ENCODE measurements at places on chromosomes 11 and 22.

DNA sequence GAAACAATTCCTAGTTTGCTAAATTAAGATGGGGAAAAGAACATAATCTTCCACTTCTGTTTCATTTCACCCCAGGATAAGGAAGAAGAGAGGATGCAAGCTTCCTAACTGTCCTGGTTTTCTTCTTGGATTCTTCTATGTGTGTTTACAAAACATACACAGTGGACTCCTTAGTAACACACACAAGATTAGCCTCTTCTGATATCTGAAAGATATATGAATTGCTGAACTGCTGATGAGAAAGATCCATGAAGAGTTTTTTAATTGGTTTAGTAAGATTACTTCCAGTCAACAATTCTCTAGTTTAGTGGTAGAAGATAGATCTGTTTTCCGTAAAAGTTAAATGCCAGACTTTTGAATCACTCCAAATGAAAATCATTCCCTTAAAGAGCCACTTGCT lies 86.8 kb downstream of the WT1 start:
- no peak for DNase-seq

DNA sequence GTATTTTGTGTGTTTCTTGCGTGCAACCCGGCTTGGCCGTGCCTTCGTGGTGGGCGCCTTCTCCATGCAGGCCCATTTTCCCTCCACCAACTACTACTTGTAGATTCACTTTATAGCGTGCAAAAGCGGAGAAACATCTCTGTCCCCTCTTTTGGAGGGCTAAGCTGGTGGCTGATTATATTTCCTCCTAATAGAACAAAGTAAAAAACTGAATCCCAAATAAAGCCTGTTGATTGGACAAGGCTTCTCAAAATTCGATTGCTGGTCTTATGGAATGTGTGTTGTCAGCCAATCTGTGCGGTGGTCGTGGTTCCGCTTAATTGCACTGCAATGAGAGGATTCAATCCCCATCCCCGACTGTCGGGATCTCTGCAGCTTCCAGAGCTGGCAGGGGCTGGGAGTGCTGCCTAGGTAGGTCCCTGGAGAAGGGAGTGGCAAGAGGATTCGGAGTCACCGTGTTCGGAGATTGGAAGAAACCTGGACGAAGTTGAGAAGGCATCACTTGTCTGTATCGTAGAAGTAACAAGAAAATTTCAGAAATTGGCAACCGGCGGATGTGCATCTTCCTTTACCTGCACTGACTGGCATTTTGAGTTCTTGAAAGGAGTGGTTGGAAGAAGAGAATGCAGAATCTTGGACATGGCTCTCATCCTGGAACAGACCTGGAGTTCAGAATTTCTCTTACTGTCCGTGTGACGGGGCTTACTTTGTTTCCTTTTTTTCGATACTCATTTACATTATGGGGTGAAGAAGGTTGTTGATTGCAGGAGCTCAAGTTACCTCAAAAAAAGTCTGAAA lies 1.1 kb downstream of the HMGXB4 start:
- DNase-seq: peak; percentile 78

DNA sequence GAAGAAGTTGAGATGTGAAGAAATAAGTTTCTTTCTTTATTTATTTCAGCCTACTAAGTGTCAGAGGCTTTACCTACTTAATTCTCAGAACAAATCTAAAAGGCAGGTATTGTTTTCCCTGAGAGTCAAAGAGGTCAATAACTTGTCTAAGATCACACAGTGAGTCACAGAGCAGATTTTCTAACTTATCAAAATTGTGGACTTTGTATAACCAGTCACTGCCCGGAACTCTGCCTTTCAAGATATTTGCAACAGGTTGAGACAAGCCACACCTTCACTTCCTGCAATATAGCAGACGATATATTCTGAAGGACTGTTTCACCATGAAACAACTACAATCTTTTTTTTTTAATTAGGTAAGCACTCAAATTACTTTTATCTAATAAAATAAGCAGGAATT lies 10.5 kb upstream of the MMP3 start:
- no peak for DNase-seq

DNA sequence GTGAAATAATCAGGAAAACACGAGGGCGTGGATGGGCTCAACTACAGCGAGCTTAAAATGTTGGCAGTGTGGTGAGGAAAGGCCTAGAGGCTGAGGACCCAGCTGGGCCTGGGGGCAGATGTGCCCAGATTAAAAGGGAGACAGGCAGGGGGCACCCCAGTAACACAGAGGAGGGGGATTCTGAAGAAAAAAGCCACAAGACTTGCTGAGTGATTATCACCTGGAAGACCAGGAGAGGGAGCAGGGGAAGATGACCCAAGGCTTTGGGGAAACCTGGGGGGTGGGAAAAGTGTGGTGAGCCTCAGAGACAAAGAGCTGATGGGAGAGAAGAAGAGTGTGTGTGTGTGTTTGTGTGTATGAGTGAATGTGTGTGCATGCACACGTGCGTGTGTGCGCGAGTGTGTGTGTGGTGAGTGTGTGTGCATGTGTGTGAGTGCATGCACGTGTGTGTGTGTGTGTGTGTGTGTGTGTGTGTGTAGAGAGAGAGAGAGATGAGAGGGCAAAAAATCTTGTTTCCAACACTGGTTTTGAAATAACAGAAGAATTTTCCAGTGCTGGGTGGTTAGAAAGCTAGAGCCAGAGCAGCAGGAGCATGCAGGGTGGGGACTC lies 500.5 kb downstream of the BUD13 start:
- no peak for DNase-seq

DNA sequence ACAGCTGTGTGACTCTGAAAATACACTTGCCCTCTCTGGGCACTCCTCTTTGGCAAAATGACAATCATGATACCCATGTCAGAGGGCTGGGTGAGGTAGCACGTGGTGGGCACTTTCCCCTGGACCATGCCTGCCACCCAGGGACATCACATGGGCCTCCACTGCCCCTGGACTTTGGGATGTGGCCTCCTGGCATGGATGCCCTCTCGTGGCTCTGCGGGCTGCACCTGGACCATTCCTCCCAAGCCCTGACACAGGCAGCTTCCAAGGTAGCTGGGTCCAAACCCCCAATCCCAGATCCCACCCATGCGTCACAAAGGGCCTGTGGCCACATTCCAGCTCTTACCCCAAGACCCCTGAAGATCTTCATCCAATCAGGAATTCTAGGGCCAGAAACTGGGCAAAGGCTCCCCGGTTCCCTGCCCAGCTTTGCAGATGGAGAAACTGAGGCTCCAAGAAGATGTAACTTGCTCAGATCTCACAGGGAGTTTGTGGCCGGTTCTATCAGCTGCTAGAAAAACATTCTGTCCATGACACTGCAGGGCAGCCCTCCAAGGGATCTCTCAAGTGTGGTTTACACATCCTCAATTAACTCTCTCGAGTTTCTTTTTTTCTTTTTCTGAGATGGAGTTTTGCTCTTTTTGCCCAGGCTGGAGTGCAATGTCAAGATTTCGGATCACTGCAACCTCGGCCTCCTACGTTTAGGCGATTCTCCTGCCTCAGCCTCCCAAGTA lies 35.4 kb upstream of the CYB5R3 start:
- DNase-seq: no peak

DNA sequence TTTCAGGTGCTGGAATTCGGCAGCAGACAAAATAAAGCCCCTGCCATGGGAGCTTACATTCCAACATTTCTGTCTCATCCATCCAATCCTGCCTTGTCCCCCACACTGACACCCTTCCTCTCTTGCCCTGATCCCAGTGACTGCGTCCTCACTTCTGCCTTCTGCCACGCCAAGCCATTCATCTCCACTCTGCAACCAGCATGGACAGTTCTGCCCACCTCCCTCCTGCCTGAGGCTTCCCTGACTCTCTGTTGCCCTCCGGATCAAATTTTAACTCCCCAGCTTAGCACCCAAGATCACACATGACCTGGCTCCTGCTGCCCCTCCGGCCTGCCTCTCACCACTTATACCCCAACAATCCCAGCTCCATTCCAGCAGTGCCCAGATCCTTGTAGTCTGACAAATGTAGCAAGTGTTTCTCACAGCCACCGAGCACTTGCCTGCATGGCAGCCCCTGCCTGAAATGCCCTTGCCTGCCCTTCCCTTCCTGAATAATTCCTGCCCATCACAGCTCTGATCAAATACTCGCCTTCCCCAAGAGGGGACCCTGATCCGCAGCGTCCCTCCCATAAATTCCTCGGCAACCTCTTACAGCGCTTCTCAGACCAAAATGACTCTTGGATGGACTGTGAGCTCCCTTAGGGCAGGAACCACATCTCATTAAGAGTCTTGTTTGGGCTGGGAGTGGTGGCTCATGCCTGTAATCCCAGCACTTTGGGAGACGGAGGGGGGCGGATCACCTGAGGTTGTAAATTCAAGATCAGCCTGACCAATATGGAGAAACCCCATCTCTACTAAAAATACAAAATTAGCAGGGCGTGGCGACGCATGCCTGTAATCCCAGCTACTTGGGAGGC lies 2.3 kb downstream of the ACTN3 start:
- DNase-seq: peak; percentile 74

DNA sequence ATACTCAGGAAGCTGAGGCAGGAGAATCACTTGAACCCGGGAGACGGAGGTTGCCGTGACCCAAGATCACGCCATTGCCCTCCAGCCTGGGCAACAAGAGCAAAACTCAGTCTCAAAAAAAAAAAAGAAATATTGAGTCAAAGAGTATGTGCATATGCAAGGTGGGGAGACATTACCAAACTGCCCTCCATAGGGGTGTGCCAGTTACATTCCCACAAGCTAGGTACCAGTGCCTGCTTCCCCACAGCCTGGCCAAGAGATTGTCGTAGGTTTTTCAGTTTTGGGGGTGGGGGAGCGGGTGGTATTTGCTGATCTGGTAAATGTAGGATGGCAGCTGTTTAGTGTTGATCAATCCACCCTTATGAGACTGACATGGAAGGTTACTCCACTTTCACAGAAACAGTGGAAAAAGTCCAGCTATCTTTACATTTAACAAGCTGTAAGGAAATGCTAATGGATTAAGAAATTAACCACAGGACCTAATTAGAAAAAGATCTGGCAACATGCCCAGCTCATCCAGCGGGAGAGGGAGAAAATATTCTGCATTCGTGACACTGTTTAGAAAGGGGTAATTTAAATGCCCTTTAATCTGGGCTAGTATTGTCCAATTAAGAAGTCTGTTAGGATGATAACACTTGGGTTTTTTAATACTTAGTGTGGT lies 89.4 kb downstream of the PACS1 start:
- DNase-seq: no peak

DNA sequence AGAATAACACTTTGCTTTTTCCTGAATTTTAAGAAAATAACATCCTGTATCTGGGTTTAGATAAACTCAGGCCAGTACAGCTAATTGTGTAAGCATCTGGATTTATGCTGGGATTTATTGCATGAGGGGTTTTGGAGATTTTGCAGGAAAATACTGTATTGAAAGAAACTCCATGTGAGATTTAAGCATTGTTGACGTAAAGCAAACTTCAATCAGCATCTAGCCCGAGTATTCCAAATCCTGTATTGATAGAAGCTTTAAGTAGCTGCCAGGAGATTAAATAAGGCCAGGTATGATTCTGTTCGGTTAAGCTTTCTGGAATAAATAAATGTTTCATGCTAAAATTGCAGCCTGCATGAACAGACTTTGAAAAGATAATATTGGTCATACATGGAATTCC lies 36.3 kb upstream of the LYVE1 start:
- DNase-seq: no peak

- no peak for DNase-seq
Observed at GRCh38 chr22:49446759-49447710, 380.6 kb downstream of the BRD1 start.
